Activated T-helper 1 cell treated with anti-CD3 and anti-CD28 coated beads, Interleukin-2, amount 50 U/mL, for 16 hours (primary cell): ENCODE measurements at places on chromosomes 6 and 20.

- no peak for DNase-seq
Observed at GRCh38 chr6:21767891-21768648, 174.5 kb downstream of the SOX4 start.

- no peak for DNase-seq
Observed at GRCh38 chr6:96923871-96924493, 546 bp upstream of the KLHL32 start.

DNA sequence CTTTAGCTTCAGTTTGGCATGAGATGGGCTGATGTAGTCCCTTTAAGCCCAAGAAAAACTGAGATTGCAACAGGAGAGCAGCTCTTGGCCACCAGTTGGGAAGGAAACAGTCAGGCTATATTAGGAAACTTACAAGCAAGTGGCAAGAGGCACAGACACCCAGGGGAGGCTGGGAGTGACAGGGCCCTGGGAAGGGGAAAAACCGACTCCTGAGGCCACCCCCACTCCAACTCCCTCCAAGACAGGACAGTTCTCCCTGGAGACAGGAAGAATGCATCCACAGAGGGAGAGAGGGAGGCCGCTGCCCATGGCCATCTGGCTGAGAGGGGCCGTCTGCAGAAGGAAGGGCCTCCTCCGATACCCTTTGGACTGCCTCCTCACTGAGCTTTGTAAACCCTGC lies 20.5 kb downstream of the JPH2 start:
- no peak for DNase-seq

GRCh38 chr20:4961746-4962145 lies 39.6 kb downstream of the SLC23A2 start:
- no peak for DNase-seq

GRCh38 chr6:98525860-98526259 lies 308.5 kb upstream of the POU3F2 start:
- no peak for DNase-seq

GRCh38 chr6:86128130-86128814 lies 485.6 kb upstream of the SYNCRIP start:
- DNase-seq, result no peak

DNA sequence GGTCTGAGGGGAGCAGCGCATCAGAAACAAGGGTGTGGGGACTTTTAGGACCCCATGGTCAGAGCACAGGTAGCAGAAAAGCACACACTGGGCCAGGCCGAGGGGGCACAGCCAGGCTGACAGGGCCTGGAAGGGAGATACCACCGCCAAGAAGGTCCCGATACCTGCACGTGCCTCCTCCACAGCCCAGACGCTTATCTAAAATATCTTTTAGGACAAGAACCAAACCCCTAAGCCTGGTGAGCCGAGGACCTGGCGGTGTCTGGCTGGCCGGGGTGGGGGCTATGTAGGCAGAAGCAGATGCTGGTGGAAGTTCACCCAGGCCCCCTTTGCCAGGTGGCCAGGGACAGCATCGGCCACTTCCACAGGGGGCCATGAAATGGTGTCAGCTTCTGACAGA lies 89.3 kb downstream of the CDC5L start:
- DNase-seq, result no peak

DNA sequence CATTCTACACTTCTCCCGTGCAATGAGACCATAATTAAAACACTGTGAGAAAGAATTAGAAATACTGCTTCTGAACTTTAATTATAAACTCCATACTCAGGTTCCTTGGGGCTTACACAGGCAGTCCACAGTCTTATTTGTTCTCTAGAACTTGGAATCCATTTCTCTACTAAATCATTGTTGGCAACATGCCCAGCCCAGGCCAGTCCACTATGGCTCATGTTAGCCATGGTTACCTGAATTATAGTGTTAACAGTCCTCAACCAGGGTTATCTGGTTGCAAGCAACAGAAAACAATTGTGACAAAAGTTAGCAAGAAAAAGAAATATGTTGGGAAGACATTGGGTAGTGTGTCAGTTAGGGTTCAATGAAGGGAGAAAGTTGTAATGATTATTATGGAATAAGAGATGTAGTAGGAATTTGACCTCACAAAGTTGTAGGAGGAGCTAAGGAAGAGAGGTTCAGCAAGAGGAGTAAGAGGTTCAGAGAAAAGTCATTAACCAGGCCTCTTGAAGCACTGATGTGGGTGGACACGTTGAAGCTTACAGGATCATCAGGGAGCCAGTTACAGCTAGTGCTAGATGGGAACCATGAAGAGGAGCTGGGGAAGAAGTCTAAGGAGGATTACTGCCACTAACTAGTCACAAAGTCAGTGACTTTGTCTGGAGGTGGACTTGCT lies 352.5 kb upstream of the PRND start:
- no peak for DNase-seq

GRCh38 chr20:57948180-57948955 lies 238.6 kb upstream of the PMEPA1 start:
- no peak for DNase-seq

GRCh38 chr20:62754122-62754990 lies 41.9 kb upstream of the MRGBP start:
- no peak for DNase-seq

GRCh38 chr6:9647599-9647998 lies 767.3 kb downstream of the TFAP2A start:
- DNase-seq, result no peak

DNA sequence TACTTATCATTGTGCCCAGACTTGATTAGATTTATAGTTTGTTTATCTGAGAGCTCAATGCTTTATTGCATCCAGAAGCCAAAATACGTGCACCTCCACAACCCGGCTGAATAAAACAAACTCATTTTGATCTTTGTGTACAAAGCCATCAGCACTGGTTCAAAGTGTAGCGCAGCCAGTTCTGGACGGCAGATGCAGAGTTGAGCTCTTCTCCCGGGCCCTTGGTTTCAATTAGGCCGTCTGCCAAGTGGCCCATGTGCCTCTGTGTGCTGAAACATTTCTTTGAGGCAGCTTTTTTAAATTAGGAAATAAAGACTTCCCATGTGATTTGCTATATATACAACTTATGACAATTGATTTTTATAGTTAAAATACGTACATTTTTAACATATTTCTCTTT lies 96.2 kb upstream of the RSPO3 start:
- no peak for DNase-seq

DNA sequence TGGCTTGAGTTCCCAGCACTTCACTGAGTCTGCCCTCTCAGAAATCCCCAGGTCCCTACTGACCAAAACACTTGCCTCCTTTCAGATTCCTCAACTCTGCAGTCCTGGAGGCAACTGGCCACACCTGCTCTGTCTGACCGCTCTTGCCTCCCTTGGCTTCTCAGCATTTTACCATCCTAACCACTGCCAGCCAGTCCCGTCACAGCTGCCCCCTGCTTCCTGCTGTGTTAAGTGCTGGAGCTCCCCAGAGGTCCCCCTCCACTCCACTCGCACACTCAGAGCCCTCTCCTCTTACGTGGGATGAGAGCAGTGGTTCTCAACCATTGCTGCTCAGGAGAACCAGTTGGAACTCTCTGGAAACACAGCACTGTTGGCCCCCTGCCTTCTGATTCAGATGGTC lies 20.5 kb downstream of the ADAT2 start:
- no peak for DNase-seq

- DNase-seq, result no peak
Observed at GRCh38 chr6:36660771-36661471, 17.6 kb upstream of the CDKN1A start.

GRCh38 chr6:153962555-153962954 lies 76.5 kb upstream of the OPRM1 start:
- DNase-seq, result no peak

DNA sequence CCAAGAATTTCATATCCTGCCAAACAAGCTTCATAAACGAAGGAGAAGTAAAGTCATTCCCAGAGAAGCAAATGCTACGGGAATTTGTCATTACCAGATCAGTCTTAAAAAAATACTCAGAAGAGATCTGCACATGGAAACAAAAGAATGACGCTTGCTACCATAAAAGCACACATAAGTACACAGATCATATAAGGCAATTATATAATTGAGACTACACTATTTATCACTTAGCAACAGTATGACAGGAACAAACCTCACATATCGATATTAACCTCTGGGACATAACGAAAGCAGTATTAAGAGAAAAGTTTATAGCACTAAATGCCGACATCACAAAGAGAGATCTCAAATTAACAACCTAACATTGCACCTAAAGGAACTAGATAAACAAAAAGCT lies 67.6 kb upstream of the TMEM200A start:
- no peak for DNase-seq

GRCh38 chr6:134057478-134057877 lies 5.1 kb upstream of the SLC2A12 start:
- no peak for DNase-seq

- no peak for DNase-seq
Observed at GRCh38 chr6:52595000-52595795, 18.3 kb upstream of the TRAM2 start.

DNA sequence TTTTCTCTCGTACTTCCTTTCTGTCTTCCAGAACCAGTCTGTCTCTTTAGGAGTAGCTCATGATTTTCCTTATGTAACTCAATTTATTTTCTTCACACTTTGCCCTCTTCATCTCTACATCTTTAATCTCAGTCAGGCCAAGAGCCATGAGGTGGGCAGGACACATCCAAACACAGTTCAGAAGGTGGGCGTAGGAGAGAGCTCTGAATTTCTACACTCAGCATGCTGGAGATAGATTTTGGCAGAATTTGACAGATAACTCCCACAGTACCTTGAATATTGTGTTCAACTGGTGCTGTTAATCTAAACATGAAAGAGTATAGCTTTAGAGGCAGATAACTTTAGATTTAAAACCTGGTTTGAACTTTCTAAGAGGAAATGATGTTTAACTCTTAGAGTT lies 23.8 kb upstream of the ZBTB24 start:
- no peak for DNase-seq

GRCh38 chr6:81572020-81572419 lies 180.5 kb downstream of the TENT5A start:
- DNase-seq, result no peak

- no peak for DNase-seq
Observed at GRCh38 chr6:24549674-24550353, 55.0 kb downstream of the ALDH5A1 start.

- DNase-seq, result no peak
Observed at GRCh38 chr6:67210450-67210849, 1424.6 kb upstream of the ADGRB3 start.

- no peak for DNase-seq
Observed at GRCh38 chr6:132527791-132528190, 10.3 kb upstream of the TAAR9 start.

- DNase-seq, result no peak
Observed at GRCh38 chr6:109377717-109378116, 4.5 kb downstream of the CD164 start.

DNA sequence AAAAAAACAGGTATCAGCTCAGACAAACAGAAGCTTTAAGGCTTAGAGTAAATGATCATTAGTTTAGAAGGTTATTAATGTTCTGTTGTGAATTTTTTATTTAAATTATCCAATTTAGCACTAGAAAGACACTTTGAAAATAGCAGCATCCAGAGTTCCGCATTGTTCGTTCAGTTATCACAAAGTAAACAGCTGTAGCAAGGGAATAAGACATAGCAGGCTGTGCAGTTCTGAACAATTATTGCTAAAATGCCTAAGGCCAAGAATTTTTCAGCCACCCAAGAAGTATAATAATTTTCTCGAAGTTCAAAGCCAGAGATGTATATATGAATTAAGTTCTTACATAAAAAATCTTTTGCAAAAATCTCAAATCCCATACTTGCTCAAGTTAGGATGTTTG lies 8.0 kb upstream of the TNFAIP3 start:
- no peak for DNase-seq

- DNase-seq, result no peak
Observed at GRCh38 chr6:18062733-18063132, 59.7 kb downstream of the NHLRC1 start.

DNA sequence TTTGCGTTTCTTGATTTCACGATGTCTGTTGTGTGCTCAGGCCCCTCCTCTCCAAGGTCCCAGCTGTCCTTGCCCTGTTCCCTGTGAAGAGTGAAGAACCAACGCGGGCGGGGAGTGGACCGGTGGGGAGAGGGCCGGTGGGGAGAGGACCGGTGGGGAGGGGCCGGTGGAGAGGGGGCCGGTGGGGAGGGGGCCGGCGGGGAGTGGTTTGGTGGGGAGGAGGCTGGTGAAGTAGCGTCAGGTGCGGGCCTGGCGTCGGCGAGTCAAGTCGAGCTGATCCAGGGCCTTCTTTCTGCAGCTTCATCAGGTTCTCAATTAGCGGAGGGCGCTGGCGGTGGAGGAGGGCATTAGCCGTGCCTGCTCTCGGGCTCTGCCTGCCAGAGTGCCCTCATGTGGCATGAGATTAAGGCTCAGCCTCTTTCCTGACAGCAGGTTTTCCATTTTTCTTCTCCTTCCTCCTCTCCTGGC lies 21.2 kb upstream of the BHLHE23 start:
- DNase-seq, result no peak

- DNase-seq, result no peak
Observed at GRCh38 chr6:125753937-125754259, 4.5 kb downstream of the HEY2 start.

DNA sequence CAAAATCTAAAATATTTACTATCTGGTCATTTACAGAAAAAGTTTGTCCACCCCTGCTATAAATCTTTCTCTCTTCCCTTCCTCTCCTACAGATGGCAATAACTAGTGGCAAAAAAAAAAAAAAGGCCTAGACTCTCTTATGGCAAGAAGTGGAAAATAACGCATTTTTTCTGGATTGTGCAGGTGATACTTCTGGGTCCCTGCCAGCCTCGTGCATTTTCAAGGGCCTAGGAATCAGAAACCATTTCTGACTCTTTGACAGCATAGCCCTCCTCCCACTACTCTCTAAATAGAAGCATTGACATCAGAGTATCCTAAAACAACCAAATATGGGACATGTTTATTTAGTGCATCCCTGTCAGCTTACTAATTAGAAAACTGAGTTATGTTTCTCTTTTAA lies 251.0 kb downstream of the KHDC1L start:
- no peak for DNase-seq

- DNase-seq, result no peak
Observed at GRCh38 chr20:17835240-17835933, 133.2 kb downstream of the SNX5 start.

DNA sequence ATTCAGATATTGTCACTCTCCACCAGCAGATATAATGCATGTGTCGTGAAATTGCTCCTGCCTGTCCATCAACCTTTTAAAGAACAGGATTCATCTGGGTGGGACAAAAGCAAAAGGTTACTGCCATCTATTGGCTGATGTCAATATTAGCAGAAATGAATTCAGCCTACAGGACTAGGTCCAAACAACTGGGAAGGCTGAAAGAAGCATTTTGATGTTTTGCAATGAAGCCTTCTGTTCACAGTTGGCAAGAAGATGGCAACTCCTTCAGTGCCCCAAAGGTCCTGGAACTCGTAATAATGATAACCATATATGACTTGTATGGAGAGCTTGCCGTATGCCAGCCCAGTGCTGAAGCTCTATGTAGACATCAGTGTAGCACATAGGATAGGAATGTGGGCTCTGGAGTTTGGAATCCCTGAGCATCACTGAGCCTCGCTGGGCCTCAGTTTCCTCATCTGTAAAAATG lies 7.5 kb downstream of the BCAS1 start:
- no peak for DNase-seq

- DNase-seq, result no peak
Observed at GRCh38 chr6:85404564-85405174, 45.2 kb upstream of the NT5E start.

DNA sequence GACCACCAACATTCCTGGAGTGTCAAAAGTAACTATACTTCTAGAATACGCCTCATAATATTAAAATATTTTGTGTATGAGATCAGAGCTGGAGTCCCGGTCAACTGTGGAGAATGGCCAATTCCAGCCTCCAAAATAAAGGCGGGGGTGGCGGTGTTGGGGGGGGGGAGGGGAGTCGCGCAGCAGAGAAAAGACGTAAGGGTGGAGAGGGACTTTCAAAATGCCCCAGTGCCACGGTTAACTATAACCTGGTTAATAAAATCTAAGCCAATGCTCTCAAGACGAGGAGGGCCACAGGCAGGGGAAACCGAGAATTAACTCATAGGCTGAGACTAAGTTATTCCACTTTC lies 1.3 kb downstream of the NUP153 start:
- DNase-seq, result no peak
